ENCODE measurements at places on chromosomes 1 and 21.

GRCh38 chr1:174623324-174624035 is 175.7 kb downstream of the GPR52 start:
- no peak for DNase-seq

DNA sequence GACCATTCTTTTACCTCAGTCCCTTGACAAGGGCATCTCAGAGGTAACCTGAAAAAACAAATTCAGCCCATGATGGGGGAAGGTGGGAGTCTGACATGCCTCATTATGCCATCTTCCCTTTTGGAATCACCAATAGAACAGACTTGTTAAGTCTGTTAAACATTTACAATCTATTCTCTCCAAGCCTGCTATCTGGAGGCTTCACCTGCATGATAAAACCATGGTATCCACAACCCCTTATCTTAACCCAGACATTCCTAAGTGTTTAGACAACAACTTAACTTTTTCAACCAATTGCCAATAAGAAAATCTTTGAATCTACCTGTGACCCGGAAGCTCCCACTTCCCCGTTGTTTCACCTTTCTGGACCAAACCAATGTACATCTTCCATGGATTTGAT is 233.0 kb upstream of the CACYBP start:
- no peak for DNase-seq

DNA sequence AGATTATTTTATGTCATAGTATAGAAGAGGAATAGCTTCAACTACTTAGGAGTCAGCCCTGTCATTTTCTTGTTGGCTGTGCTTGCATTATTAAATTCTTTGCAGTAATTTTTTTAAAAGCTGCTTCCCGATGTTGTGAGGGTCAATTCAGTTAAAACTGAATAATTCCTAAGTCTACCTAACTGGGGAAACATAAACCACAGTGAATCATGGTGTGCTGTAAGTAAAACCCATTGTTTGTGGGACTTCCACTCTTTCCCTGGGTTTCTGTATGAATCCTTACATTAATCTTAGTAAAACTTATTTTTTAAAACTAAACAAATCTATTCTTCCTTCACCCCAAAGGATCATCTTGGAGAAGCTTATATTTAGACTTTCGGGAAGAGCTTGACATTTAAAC is 4.4 kb downstream of the SUCO start:
- DNase-seq: no peak

DNA sequence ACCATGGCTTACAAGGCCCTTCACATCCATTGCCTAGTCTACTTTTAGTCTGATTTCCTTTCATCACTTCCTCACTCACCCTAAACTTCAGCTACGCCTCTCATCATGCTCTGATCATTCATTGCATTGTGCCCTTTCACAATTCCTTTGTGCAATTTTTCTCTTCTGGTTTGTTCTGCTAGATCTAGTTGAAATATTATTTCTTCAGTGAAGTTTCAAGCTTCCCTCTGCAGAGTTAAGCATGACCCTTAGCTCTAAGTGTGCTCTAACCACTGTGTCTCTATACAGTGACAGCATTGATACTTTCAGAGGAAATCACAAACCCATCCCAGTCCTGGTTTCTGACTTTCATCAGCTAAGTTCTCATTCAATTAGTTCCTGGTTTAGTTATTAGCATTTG is 166.1 kb downstream of the PLA2G4A start:
- DNase-seq: no peak

GRCh38 chr1:91651661-91652071 is 151.0 kb downstream of the CDC7 start:
- DNase-seq: peak; percentile 19

GRCh38 chr1:34975338-34975737 is 9.8 kb downstream of the TMEM35B start:
- DNase-seq: no peak

DNA sequence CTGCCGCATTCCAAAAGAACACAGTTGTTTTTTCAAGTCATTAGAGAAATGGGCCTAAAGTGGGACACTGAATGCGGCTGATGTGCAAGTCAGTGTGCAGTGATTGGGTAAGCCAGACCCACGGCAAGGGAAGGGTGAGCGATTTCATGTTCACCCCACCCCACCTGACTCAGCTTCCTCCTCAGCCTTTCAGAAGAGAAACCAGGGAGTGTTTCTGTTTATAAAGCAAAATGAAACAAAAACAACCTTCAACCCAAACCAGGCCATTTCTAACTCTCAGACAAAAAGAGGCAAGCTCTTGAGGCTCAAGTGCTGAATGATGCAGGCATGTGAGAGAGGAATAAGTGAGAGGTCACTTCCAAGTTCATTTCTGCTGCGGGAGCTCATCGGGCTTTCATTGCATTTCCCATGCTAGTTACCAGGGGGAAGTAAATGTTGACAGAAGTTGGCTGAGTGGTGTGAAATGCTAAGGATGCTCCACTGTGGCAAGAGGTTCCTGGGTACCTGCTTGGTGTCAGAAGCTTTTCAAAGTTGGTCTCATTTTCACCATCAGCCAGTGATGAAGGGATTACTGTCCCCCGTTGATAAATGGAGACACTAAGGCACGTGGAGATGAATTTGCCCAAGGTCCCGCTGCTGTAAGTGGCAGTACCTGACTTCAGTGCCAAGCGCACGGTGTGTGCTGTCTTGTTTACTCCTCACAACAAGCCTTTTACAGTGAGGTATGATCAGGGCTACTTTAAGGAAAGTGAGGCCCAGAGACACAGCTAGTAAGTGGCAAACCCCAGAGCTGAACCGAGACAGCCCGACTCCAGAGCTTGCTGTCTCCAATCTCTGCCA is 29.1 kb downstream of the STPG1 start:
- peak; percentile 63 for DNase-seq

GRCh38 chr1:47703156-47703825 is 265.4 kb downstream of the FOXD2 start:
- no peak for DNase-seq

- DNase-seq: no peak
Observed at GRCh38 chr1:47724432-47724999, 272.7 kb downstream of the TRABD2B start.

DNA sequence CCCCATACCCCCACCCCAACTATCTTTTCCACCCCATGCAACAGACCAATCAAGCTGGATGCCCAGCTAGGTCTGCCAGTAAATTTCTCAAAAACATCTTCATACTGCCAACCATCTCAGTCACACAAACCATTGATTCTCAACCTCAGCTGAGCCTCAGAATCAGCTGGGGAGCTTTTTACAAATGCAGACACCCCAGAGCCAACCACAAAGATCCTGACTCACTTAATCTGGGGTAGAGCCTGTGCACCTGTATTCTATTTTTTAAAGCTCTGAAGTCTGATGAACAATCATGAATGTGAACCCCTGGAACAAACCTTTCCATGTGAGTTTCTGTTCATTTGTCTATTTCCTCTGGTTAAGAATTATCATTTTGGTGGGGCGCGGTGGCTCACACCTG is 66.0 kb downstream of the ZNF281 start:
- no peak for DNase-seq

- no peak for DNase-seq
Observed at GRCh38 chr1:40772146-40772955, 11.2 kb upstream of the KCNQ4 start.

DNA sequence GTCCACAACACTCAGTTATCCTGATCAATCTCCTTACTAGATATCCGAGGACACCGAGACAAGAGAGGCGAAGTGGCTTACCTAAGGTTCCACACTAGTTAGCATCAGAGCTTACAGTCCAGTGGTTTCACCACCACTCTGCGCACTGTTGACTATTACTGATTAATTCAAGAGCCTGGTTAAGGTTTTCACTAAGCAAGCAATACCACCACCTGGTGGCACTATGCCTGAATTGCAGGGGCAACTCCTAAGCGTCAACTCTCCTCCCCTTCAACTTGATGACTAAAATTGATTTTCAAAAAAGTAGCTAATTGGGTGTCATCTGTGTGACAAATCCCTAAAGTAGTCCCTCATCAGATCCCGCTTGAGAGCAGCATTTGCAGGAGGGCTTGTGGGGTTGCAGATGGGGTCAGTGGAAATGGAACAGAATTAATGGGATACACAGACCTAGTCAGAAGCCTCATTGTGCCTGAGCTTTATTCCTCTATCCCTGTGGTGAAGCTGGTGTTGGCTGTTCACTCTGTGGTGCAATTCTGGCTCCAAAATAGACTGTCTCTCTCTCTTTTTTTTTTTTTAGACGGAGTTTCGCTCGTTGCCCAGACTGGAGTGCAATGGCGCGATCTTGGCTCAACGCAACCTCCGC is 9.1 kb downstream of the TTC22 start:
- DNase-seq: no peak

GRCh38 chr21:34642211-34643075 is 26.4 kb upstream of the CLIC6 start:
- no peak for DNase-seq

GRCh38 chr1:175866776-175867175 is 123.4 kb upstream of the TNR start:
- no peak for DNase-seq

GRCh38 chr1:183365676-183366075 is 52.5 kb downstream of the NMNAT2 start:
- no peak for DNase-seq

- DNase-seq: no peak
Observed at GRCh38 chr1:42422737-42423136, 33.1 kb downstream of the ZMYND12 start.

DNA sequence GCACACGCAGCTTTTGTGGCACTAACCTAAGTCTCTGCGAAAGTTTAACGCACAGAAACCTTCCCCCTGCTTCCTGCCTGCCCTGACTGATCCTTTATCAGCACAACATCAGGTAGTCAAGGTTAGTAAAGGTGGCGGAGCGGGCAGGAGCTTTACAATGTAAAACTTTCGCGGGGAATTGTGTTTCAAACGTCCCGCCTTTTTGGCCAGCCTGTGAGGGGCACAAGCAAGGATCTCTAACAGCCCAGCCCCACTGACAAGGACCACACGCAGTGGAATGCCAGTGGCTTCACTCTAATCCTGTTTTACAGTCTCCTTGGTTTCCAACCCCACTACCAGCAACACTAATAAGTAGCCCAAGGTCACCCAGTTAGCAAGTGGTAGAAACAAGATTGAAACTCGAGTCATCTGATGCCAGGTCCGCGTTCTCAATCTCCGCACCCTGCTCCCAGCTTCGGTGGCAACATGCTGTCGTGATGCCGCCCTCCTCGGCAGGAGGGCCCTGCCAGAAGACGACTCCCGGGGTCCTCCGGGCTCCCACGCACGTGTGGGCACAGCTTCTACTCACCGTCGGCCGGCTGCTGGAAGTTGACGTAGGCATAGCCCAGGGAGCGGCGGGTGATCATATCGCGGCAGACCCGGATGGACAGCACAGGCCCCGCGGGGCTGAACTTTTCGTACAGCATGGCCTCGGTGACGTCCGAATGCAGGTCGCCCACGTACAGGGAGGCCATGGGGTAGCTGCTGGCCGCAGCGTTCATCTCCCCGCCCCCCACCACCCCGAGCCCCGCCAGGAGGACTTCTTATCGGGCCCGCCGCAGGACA is 1.2 kb downstream of the PABPC4 start:
- DNase-seq: peak; percentile 19

- no peak for DNase-seq
Observed at GRCh38 chr1:4709641-4710040, 55.2 kb downstream of the AJAP1 start.

- DNase-seq: no peak
Observed at GRCh38 chr1:204947747-204948146, 77.1 kb downstream of the NFASC start.

GRCh38 chr1:8424539-8425116 is 106.7 kb downstream of the SLC45A1 start:
- DNase-seq: peak; percentile 40

- no peak for DNase-seq
Observed at GRCh38 chr1:158998037-158998780, 11.5 kb upstream of the IFI16 start.

GRCh38 chr1:208182880-208183645 is 61.1 kb downstream of the PLXNA2 start:
- no peak for DNase-seq

DNA sequence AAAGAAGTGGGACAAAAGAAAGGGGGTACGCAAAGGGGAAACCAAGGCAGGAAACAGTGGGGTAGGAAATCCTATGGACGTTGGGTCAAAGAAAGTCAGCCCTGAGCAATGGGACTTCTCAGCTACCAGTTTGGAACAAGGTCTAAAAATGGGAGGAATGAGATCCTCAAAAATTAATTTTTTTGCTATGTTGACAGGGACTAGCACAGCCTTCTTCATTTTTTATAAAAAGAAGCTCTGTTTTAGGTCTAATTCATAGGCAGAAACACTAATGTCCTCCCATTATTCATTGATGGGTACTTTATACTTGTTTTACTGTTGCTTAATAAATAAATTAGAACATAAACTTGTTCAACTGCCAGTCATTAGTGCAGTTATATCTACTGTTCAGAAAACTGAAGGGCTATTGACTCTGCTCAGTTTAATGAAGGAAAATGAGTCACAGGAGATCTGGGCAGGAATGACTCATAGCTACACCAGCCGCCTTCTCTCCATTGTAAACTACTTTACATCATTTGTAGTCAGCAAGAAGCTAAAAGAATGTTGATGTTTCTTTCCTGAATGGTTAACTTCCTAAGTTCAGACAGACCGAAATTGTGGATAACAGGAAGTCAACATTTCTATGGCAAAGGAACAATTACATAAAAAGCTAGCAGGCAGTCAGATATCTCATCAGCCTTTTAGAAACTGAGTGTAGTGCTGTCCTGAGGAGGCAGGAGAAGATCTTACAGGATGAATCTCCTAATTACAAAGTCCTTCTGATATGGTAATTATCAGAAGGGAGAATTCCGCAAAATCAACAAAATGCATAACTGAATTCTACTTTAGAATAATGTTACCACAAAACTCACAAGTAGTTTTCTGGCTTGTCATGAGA is 356.4 kb upstream of the PKN2 start:
- peak; percentile 71 for DNase-seq

GRCh38 chr1:226827968-226828513 is 42.4 kb upstream of the PSEN2 start:
- peak; percentile 91 for DNase-seq

GRCh38 chr21:33685613-33686197 is 43.4 kb downstream of the ITSN1 start:
- DNase-seq: peak; percentile 29

GRCh38 chr1:35192056-35192852 is 691 bp downstream of the SFPQ start:
- peak; percentile 80 for DNase-seq

DNA sequence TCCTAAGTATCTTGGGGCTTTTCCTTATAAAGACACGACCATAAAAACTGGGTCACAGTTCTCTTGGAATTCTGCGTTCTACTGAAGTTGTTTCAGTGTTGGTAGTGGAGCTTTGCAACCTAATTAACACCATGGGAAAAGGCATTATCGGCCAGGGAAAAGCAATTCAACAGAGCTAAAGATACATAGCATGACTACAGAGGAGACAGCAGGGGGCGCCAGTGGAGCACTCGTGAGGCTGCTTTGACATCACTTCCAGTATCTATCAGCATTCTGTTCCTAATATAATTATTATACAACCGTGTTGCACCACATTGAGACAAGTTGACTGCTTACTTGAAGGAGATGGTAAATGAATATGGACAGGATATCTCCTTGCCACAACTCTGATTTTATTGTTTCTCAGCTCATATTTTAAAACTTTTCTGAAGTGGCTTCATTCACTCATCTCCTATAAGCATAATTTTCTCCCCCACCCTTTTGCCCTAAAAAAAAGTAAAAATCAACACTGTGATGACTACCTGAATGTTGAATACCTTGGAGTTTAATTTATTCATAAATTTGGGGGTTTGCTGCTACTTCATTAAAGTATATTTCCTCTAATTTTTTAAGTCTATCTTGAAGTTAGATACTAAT is 39.4 kb downstream of the ZP4 start:
- peak; percentile 27 for DNase-seq

- DNase-seq: no peak
Observed at GRCh38 chr1:112713466-112714312, 1.4 kb downstream of the PPM1J start.

GRCh38 chr1:205441318-205441633 is 14.6 kb downstream of the BLACAT1 start:
- no peak for DNase-seq

GRCh38 chr21:36044056-36044455 is 16.3 kb downstream of the SETD4 start:
- no peak for DNase-seq
